ENCODE measurements at places on chromosomes 3 and 15.

GRCh38 chr3:158420654-158421396 is 150.2 kb upstream of the MLF1 start:
- no peak for DNase-seq

GRCh38 chr3:81764665-81765064 is 3.2 kb upstream of the GBE1 start:
- no peak for DNase-seq

DNA sequence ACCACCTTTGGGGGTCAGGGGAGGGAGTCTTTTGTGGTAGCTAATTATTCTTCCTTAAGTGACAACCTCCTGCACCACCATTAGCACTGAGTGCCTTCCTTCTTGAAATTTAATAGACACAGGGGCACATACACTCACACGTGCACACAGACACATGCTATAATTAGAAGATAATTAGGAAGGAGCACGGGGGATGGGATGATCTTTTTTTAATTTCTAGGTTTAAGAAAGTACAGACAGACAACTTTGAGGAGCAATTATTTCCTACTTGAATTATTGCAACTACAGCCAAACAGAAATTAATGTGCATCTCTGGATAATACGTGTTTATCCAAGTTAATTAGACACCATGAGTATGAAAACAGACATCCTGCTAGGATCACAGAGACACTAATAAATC is 44.8 kb upstream of the GUCA1C start:
- no peak for DNase-seq

DNA sequence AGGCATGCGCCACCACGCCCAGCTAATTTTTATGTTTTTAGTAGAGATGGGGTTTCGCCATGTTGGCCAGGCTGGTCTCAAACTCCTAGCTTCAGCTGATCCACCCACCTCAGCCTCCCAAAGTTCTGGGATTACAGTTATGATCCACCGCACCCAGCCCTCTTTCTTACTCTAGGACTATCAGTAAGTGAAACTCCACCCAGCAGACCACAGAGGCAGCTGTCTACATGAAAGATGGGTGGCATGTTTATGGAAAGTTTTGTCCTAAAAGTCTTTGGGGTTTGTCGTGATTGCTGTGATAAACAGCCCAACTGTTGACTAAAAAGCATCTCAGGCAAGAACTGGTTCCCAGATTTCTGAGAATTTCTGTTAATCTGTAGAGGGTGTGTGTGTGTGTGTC is 10.9 kb downstream of the ARL6IP5 start:
- DNase-seq, result peak; percentile 63

GRCh38 chr3:141557961-141558706 is 71.3 kb downstream of the RASA2 start:
- DNase-seq, result no peak

- DNase-seq, result no peak
Measured at GRCh38 chr3:99764377-99764776, 53.3 kb upstream of the CMSS1 start.

DNA sequence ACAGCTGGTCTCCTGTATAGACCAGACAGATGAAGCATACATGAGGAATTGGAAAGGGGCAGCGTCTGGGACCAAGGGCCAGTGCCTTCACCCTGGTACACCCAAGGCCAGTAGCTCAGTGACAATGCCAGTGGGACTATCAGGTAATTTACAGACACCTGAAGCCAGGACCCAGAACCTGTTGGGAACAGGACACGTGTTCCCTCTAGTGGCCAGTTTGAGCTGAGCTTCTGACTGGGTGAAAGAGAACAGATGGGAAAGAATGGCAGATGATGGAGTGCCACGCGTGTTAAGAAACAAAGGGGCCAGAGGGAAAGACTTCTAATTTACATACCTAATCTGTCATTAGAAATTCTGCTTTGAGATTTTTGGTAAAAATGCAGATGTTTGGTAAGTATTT is 5.1 kb upstream of the SLC25A38 start:
- peak; percentile 73 for DNase-seq

DNA sequence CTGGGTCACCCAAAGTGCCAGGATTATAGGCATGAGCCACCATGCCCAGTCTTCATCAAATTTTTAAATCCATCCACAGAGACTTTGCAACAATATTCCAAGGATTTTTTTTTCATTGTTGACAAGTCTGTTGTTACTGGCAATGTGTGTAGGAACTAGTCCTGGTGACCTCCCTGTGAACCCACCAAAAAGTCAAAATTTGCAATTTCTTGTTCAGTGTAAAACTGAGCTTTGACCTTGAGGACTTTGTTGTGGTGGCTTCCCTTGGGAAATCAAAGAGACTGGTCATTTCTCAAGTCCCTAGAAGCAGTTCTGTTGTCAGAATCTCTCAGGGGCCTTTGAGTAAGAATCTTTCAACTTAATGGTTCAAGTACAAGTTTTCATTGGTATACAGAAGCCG is 36.9 kb upstream of the COL8A1 start:
- DNase-seq, result no peak

DNA sequence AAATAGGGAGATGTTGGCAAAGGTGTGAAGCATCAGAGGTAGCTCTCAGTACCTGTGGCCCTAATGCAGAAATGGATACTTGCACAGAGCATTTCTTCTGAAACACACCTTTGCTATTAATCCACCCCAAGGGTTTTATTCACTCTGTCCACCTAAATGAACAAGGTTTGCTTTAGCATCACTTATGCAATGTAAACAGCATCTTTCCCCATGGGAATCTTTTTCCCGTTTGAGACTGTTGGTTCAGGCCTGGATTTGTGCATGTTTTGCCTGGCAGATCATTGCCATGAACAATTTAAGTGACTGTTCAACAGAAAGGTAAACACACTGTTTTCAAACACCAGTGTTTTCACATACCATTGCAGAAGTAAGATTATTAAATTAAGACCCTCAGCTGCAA is 508.3 kb downstream of the SOX2 start:
- no peak for DNase-seq

DNA sequence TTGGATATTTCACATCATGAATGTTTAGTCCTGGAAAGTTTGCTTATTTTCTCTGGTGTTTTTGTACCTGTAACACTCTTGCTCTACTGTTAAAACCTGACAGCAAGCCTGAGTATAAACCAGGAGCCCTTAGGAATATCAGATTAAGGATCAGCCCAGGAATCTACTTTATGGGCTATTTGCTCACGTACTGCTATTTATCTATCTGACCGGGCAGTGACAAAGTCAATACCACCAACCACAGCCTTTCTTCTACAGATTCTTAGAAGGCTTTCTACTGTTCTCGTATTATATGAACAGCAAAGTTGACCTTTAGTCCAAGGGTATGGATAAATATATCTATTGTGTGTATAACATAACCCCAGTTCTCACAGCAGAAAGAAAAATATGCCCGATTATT is 521.2 kb downstream of the RBMS3 start:
- no peak for DNase-seq

DNA sequence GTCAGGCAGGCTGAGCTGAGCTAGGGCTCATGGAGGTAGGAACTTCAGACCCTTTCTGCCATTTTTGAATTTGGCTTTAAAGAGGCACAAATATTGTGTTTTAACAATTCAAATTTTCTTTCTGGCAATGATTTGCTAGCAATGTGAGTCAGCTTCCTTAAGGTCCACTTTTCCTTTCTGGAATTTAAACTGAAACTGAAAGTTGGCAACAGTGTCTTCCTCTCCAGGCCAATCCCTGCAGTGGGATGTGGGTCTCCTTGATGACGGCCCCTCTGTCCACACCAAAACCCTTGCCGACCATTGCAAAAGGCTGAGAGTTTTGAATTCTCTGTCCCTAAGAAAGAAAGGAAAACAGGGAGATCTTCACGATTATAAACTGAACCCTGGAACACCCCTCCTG is 27.1 kb downstream of the RPSA start:
- DNase-seq, result no peak

- no peak for DNase-seq
Measured at GRCh38 chr3:105364128-105364527, 2.6 kb upstream of the ALCAM start.

- no peak for DNase-seq
Measured at GRCh38 chr3:141011997-141012262, 39.2 kb upstream of the SPSB4 start.

GRCh38 chr15:30046430-30046829 is 36.3 kb upstream of the GOLGA8J start:
- DNase-seq, result no peak

DNA sequence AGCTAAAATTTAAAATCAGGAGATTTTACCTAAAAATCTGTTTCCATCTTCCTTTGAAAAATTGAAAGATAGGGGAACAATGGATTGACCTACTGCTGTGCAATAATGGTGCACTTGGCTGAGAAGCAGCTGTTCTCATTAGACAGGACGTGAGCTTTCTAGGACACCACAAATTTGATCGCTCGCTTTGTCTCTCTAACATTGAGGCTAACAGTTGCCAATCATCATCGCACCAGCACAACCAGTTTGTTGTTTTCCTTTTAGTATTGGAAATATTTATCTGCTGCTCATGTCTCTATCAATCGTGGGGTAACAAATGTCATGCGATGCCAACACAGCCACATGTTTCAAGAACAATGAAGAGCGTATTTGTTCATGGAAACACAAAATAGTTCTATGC is 228.8 kb upstream of the P2RY1 start:
- no peak for DNase-seq
